ENCODE measurements at places on chromosomes 12 and 14. TPM values are rescaled to one million over a fixed set of nuclear protein-coding genes. Genes with fewer than 3 reads are reported as not detected.

DNA sequence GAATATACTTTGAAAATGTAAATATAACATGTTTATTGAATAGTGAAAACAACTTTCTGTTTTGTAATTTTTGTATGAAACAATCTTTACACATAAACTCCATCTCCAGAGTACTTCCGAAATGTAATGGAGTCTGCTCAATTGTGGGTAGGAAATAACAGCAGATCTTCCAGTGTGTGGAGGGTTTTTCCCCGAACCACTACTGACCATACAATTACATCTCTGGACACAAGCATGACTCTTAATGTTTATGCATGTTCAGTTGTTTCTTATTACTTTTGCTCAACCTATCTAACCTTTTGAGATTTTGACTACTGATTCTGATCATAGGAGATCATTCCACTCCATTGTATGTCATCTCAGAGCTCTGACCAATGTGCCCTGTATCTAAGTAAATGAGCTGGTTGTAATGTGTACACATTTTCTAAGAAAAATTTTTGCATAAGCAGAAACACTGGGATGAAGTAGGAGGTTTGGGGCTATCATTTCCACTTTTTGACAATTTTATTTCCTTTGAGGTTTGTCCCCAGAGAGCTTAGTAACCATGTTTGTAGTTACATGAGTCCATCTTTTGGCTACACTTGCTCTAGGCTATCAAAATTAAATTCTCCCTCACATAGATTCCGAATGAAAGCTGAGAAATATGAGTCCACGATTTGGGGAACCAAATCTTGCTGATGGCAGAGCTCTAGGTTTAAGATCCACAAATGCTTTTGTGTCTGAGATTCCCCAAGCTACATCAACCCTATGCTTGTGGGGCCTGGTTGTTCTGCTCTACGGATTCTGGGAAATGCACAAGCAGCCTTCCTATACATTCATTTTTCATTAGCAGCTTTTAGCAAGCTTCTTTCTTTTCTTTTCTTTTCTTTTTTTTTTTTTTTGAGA, 21.4 kb upstream of the CLEC4D start:
- DNase-seq = no peak

DNA sequence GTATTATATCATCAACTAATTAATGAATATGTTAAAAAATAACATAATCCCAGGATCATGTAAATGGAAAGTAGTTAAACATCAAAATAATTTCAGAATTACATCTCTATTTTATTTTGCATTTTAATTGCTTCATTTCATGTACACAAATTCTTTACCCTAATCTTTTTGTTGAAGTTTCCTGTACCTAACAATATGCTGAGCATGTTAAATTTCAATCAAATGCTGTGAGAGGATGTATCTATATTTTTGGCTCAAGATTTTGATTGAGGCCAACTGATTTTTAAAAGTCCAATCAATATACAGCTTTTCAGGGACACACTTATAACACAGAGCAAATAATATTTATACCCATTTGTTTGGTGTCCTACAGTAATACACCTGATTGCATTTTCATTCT, 6.4 kb downstream of the GPRC5D start:
- no peak for DNase-seq

The ADAM21 gene
- not detected for total RNA-seq

DNA sequence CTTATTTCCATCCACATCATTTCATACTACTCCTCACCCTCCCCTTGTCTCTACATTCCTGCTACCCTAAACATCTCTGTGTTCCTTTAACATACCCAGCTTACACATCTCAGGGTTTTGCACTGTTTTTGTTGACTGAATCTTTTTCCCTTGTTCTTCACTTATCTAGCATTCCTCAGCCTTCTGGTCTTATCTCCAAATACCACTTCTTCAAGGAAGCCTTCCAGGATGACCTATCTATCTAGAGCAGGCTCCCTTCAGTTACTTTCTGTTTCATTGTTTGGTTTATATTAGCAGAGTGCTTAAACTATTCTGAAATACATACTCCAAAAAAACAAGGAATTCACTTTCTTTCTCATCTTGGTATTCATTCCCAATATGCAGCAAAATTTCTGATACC, 353.1 kb downstream of the NAV3 start:
- no peak for DNase-seq

GRCh38 chr12:95820096-95820703, 29.6 kb upstream of the NTN4 start:
- peak; percentile 24 for DNase-seq

Measured in glutamatergic neuron (in vitro differentiated cells).